ENCODE measurements at places on chromosomes 12 and 14.

GRCh38 chr14:77760381-77761204 is at the start of gene SNW1:
SNW1 (minus strand) TSS chr14:77761156; CDS start chr14:77761127, 29 bp downstream.
- no peaks in the 10 kb centered on the region for H3K36me3 ChIP-seq
- peak; percentile 99 for ATAC-seq
- peak within 1 kb of the TSS; percentile 93 for H3K27ac ChIP-seq
- peak within 1 kb of the TSS; percentile 87 for H3K4me3 ChIP-seq
- H3K27me3 ChIP-seq: no peaks in the 10 kb centered on the region
- H3K4me1 ChIP-seq: peaks cover 59% of the 10 kb centered on the region

DNA sequence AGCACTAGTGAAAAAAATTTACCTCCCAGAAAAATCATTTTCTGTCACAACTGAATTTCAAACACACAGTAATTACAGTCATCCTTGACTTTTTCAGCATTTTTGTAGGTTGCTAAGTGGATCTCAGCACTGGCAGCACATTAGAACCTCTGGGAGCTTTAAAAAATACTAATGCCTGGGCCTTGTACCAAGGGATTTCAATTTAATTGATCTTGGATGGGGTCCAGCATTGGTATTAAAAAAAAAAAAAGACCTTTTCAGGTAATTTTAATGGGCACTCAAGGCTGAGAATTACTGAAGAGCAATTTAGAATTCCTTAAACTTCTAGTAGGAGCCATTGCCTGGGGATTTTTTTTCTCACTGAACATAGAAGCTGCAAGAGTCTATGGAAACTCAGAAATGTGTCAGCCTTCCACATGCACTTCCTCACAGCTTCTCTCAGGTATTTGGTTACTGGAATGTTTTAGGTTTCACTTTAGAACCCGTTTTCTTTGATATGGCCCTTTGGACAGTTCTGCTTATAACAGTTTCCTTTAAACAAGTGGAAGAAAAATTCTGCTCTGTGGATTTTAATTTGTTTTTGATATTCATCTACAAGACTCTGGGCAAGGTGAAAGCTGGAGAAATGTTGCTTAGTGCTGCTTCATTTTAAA is 88.5 kb upstream of the DACT1 start:
- H3K4me1 ChIP-seq: no peaks in the 10 kb centered on the region
- H3K4me3 ChIP-seq: no peak overlapping the region
- no peak for ATAC-seq
- H3K36me3 ChIP-seq: peaks cover 8% of the 10 kb centered on the region
- no peak overlapping the region for H3K27ac ChIP-seq

GRCh38 chr12:22335794-22336166 is 1.3 kb upstream of the ST8SIA1 start:
- ATAC-seq: peak; percentile 31
- H3K36me3 ChIP-seq: no peaks in the 10 kb centered on the region
- peak overlapping the region; percentile 83 for H3K27ac ChIP-seq
- peaks cover 4% of the 10 kb centered on the region for H3K4me1 ChIP-seq
- no peaks in the 10 kb centered on the region for H3K27me3 ChIP-seq

DNA sequence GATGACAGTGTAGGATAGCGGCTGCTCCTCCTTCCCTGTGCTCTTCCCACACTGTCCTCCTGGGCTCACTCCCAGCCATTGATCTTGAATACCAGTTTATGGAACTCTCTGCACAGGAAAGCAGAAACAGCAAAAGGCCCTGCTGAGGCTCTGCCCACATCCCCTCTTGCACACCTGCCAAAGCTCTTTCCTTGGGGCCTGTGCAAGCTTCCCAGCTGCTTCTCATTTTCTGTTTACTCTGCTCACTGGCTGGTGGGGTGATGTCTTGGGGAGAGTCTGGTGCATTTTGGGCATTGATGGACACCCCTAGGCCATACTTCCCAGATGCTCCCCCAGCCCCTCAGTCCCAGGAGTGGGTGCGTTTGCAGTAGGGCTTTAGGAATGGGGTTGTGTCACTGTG is 361.8 kb downstream of the TMEM121 start:
- no peaks in the 10 kb centered on the region for H3K4me1 ChIP-seq
- H3K4me3 ChIP-seq: no peak overlapping the region
- ATAC-seq: no peak
- no peaks in the 10 kb centered on the region for H3K36me3 ChIP-seq

- ATAC-seq: no peak
- peaks cover 33% of the 10 kb centered on the region for H3K27me3 ChIP-seq
- H3K36me3 ChIP-seq: no peaks in the 10 kb centered on the region
- H3K4me1 ChIP-seq: no peaks in the 10 kb centered on the region
- H3K4me3 ChIP-seq: no peak overlapping the region
Measured at GRCh38 chr12:117105902-117106301, 6.7 kb upstream of the TESC start.

DNA sequence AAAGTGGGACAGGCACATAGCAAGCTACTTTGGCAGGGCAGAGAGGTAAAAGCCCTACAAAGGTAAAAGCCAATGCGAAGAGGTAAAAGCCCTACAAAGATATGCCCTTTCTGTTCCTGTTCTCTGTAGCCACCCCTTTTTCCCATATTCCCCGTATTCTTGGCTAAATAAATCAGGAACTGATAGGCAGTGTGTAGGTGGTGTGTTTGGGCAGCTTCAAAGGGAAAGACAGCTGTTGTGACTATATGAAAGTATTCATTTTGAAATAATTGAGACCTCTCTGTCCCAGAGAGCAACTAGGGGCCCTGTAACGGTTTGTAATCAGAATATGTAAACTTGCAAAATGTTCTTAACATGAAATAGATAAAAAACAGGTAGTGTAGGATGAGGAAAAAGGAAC is 11.3 kb upstream of the SLC41A2 start:
- no peak overlapping the region for H3K27ac ChIP-seq
- no peak for ATAC-seq
- no peak overlapping the region for H3K4me3 ChIP-seq
- H3K36me3 ChIP-seq: no peaks in the 10 kb centered on the region
- H3K27me3 ChIP-seq: no peaks in the 10 kb centered on the region

Measured in gastroesophageal sphincter (tissue), 4 donors.